Stimulated activated CD8-positive, alpha-beta memory T cell treated with anti-CD3 and anti-CD28 coated beads, Interleukin-2, amount 100 ng/mL, for 48 hours (primary cell): ENCODE measurements at places on chromosomes 1 and 21.
A peak's percentile ranks its signal among the peaks of the same experiment; 100 is the strongest.

DNA sequence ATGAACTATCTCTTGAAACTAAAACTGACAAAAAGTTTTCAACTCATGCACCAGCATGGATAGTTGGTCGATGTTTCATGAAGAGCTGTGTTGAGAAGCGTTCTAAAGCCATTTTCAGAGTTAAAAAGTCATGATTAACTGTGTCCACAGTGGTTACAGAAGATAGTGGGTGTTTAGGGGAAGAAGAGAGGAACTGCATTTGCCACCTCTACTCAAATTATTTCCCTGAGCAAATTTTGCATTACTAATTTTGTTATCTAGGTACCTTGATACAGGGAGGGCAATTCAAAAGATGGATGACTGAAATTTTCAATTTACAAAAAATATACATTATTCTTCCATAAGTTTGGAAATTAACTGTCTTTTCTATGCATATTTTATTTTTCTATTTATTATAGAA is 15.5 kb downstream of the SAMSN1 start:
- DNase-seq: no peak

- no peak for DNase-seq
Measured at GRCh38 chr1:212077028-212077427, 41.5 kb downstream of the DTL start.

DNA sequence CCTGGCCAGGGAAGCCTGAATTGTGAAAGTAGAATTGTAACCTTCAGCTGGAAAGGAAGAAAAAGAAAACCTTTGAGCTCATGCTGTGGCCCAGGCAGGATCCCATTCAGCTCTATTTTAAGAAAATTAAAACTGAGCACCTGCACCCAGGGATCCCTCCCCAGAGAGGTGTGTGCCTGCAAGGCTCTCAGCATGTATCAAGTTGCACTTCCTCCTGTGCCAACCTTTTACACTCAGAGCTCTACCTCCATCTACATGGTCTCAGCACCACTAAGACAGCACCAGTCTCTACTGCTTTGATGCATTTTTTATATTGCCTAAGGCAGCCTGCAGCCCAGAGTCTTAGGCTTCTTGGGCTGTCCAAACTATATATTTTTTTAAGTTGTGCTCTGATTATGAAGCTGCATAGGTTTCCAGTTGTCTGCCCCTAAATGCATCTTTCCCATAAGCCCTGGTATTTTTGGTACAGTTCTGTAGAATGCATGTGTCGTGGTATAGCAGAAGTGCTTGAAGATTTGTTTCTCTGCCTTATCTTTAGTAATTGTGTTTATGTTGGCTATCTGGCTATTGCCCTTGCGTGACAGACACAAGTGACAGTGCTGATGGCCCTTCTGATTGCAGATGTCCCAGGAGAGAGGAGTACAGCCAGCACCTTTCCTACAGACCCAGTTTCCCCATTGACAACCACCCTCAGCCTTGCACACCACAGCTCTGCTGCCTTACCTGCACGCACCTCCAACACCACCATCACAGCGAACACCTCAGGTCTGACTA is 63.1 kb downstream of the PTPRC start:
- no peak for DNase-seq

GRCh38 chr1:225866061-225866837 is 15.9 kb downstream of the TMEM63A start:
- DNase-seq: peak; percentile 52

GRCh38 chr1:163170975-163171676 is 31.6 kb downstream of the RGS5 start:
- DNase-seq: no peak

GRCh38 chr1:156436141-156437036 is 64.2 kb downstream of the MEF2D start:
- no peak for DNase-seq

DNA sequence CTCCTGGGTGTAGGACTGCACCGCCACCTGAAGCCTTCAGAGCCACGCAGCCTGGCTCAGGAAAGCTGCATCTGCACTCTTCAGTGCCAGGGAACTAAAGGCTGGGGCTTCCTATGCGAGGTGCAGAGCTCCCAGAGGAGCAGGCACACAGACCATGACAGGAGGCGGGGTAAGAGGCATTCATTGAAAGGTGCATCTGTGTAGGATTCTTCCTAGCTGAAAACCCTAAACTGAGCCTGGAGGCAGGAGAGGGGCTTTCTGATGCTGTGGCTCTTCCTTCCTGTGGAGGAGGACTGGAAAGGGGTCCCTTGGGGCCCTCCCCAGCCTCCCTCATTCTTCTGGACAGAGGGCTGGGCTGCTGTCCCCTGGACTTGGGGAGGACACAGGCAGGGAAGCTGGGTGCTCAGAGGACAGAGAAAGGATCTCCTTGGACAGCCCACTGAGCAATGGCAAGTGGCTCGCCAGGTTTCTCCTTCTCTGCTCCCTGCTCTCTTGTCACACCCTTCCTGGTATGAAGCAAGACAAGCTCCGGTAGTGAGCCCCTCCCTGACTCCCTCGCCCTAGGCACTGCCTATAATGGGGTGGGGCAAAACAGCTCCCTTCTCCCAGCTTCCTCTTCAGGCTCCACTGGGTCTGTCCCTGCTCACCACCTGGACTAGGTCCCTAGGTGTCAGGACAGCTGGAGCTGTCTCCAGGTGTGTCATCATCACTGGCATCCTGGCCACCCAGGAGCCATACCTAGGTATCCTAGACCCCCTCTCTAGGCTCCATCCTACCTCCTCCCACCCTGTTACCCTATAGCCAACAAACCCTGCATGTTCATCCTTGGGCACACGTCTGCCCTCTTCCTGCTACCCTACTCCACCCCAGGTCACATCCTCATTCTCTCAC is 20.0 kb downstream of the S100A6 start:
- no peak for DNase-seq

DNA sequence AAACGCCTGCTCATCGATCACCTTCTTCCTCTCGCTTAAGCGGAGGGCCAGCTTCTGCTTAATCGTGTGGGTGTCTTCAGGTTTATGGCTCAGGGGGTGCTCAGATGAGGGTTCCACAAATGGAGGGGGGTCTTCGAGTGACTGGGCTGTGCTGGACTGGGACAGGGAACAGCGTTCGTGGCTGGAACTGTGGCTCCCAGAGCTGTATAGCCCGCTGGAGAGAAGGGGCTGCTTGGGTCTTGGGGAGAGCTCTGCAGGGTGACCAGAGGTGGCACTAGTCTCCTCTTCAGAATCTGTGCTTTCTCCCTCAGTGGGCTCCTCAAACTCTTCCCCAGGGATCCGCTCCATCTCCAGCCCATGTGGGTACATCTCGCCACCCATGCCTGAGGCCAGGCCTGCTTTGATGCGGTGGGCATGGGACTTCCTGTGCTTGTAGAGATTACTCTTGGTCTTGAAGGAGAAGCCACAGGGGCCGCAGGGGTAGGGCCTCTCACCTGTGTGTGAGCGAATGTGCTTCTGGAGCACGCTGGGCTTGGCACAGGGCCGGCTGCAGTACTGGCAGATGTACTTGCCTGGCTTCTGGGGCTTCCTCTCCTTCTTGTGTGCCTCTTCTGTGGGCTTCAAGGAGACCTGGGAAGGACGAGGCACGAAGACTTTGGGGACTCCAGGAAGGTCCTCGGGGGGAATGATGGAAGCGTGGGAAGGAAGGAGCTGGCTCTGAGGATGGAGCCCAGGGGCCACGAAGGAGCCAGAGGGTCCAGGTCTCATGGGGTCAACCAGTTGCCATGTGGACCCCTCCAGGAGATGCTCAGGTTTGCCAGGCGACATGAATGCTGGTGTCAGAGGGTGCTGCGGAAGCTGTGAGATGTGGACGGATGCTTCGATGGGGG is 99.4 kb upstream of the EDN2 start:
- DNase-seq: no peak

GRCh38 chr1:205588636-205589035 is 43.2 kb downstream of the ELK4 start:
- no peak for DNase-seq

- DNase-seq: no peak
Measured at GRCh38 chr1:199759268-199759730, 268.2 kb upstream of the NR5A2 start.

DNA sequence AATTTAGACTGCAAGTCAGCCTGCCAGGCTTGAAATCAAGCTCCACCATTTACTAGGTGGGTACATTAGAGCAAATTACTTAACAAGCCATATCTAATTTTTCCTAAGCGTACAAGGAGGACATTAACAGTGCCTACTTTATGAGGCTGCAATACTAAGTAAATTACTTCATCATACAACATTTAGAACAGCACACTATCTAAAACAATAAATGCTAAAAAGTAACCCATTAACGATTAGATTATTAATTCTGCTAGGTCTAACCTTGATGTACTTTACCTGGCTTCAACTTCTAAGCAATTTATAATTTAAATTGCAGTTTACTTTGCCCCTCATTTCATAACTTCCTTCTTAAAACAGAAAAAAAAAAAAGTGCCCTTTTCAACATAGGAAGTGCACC is 1155.6 kb upstream of the NCAM2 start:
- no peak for DNase-seq

DNA sequence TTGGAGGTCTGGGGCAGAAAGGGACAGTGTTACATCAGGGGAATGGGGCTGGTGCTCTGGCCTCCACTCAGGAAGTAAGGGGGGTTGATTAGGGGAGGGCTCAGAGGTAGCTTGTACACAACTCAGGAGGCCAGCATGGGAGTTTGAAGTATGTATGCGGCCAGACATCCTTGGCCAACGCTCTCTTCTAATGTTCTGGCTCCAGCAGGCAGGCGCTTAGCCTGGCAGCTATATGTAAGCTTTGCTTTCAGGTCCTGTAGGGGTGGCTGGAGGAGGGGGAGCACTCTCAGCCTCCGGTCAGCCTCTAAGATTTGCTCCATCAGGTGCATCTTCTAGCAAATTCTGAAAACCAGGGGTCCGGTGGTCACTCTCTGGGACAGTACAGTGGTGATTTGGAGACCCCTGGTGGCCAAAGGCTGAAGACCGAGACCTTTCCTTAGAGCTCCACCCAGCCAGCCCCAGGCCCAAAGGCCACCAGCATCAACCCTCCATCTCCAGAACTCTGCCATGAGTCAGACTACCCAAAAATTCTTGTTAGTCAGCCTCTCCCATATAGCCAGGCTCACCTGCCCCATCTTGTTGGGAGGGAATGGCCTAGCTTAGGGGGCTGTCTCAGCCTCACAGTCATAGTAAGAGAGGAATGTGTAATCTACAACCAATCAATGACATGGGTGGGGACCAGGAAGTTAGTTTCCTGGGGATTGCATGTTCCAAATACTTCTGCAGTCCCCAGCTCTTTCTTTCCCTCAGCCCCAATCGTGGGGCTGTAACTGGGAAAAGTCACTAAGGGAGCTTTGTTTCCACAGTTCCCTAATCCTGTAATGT is 9.7 kb upstream of the COL8A2 start:
- peak; percentile 34 for DNase-seq

- DNase-seq: no peak
Measured at GRCh38 chr1:16068356-16069270, 4.8 kb downstream of the FAM131C start.

DNA sequence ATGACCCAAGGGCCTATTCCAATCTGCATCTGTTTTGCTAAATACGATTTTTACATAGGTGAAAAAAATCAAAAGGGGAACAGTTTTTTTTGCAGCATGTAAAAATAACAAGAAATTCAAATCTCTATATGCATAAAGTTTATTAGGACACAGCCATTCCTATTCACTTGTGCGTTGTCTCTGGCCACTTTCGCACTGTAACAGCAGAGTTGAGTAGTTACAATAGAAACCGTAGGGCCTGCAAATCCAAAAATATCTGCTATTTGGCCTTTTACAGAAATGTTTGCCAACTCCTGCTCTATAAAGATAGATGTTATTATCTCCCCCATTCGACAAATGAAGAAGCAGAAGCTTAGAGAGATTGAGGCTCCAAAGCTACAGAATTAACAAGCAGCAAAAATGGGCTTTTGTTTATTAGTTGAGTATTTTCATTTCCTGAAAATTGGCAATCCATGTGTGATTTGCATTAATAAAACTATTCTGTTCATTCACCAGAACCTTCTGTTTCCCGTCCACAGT is 5.5 kb downstream of the DYNLT5 start:
- no peak for DNase-seq

- DNase-seq: no peak
Measured at GRCh38 chr1:197463142-197463541, 195.1 kb downstream of the CRB1 start.

GRCh38 chr1:118145721-118146120 is 39.3 kb downstream of the SPAG17 start:
- DNase-seq: no peak

GRCh38 chr1:39089931-39090521 is 63.9 kb downstream of the NDUFS5 start:
- no peak for DNase-seq

DNA sequence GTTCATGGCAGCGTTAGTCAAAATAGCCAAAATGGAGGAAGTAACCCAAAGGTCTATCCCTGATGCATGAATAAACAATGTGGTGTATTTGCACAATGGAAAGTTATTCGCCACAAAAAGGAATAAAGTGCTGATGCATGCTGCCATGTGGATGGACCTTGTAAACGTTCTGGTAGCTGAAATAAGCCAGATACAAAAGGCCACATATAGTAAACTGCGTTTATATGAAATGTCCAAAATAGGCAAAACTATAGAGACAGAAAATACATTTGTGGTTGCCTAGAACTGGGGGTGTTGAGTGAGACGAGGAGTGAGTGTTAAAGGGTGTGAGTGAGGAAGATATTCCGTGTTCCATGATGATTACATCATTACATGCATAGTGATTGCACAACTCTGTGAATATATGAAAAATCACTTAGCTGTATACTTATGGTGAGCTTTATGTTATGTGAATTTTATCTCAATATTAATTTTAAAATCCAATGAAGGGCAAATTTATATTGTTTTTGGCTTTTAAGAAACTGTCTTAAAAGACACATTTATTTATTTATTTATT is 321.3 kb downstream of the KIF26B start:
- no peak for DNase-seq

DNA sequence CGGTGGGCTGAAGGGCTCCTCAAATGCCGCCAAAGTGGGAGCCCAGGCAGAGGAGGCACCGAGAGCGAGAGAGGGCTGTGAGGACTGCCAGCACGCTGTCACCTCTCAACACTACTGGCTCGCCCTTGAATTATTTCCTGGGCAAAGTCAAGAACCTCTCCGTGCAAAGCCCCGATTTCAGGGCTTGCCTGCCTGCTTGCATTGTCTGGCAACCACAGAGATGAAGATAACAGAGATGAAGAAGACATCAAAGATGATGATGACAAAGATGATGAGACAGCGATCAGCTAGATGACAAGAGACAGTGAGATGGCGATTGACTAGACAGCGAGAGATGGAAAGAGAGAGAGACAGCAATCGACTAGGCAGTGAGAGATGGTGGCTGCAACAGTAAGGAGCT is 976.5 kb downstream of the ADGRL2 start:
- no peak for DNase-seq

DNA sequence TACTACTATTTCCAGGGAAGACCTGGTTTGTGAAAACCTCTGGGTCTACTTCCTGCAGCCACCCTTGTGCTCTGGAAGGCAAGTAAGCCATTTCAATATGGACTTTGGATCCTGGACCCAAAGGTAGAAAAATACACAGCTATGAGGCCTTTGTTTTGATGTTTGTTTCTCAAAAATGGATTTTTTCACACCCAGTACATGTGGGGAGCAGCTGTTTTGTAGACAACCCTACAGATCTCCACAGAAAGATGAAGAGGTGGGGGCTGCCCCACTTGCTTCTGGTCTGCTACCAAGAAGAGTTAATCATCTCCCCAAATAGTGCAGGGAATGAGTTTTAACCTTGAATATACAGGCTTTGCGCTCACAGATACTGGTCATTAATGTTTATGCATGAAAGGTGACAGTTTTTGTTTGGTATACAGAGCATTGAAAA is 29.2 kb downstream of the ZNF281 start:
- DNase-seq: no peak

GRCh38 chr1:173329726-173330125 is 122.6 kb upstream of the TNFSF4 start:
- DNase-seq: no peak

- DNase-seq: no peak
Measured at GRCh38 chr1:12132078-12132477, 34.7 kb upstream of the TNFRSF1B start.

GRCh38 chr1:147892216-147892615 is 10.4 kb upstream of the GJA8 start:
- DNase-seq: no peak
